Natural killer cell treated with Interleukin-12 subunit alpha and Interleukin-12 subunit beta and Interleukin-15 and Interleukin-18, amount 100 ng/mL, for 72 hours (primary cell): ENCODE measurements at places on chromosomes 7 and 10.

DNA sequence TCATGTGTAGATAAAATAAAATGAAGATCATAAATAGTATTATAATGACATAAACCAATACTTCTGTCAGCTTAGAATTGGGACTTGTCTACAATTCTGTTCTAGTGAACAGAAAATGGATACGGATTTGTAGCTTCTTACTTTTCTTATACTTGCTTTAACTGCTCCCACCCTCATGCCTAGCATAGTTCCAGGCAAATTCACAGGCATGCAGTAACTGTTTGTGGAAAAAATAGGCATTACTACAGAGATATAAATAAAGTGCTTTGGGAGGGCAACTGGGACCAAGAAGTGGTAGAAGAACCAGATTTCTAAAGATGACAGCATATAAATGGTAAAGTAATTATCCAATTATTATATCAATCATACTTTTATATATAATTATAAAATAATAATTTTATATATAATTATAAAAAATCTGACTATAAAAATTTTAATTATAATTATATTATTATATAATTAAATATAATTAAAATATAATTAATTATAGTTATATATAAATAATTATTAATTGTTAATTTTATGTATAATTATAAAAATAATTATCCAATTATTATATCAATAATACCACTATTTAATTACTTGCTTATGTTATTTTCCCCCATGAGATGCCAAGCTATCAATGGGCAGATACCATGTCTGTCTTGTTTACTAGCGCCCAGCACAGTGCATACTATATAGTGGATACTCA lies 144.1 kb downstream of the NOC3L start:
- no peak for DNase-seq

DNA sequence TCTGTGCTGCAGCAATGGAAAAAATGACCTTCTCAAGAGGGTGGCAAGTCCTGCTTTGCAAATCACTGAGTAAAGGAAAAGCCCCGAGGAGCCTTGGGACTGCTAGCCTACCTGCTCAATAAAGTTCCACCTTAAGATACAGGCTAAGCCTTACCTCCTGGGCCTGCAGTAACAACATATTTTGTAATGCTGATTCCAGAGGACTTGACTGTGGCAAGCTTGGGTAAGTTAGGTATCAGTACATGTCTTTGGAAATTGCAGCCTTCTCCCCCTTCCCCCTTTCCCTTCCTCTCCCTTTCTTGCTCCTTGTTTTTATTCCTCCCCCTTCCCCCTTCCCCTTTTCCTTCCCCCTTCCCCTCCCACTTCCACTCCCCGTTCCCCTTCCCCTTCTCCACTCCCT lies 126.2 kb downstream of the SORCS3 start:
- DNase-seq = no peak

DNA sequence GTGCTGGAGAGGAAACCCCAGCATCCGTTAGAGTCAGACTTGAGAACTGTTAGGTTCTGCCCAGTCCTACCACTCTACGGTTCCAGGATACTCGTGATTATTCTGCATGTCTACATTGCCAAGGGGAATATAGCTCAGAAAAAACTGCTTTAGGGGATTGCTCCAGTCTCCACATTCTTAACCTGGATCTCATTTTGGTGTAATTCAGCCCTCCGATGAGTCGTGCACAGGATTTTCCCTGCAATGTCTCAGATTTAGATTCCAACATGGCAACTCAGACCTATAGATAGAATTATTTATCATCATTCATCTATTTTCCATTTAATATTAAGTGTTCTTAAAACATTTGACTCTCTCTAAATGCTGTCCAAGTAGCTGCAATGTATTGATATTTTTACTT lies 121.1 kb upstream of the ZEB1 start:
- DNase-seq = no peak

- DNase-seq = no peak
Observed at GRCh38 chr10:114520453-114520852, 116.2 kb upstream of the AFAP1L2 start.

DNA sequence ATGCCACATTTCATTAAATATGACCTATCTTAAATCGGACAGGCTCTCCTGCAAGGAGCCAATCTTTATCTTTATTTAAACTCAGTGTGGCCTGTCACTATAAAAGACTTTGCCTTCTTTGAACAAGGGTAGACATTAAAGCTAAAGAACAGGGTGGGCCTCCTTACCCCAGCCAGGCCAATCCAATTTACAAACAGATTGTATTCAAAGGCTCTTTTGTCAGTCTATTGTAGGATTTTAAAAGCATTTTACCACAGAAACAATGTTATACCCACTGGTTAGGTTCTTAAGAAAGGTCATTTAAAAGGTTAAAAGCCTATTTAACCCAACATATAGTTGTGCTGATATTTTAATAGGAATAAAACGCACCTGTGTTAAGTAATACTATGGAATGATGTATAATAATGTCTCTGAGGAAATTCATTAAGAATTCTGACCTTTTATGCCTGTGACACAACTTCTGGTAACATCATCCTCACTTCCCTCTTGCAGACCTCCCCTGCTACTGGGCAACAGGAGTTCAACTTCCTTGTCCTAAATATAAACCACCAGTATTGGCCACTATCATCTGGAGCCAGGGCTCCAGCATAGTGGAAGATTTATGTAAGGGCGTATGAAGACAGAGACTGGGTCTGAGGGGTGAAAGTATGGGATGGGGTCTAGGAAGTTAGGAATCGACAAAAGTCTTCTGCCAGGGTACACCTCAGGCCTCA lies 32.5 kb downstream of the MTERF1 start:
- DNase-seq = no peak

DNA sequence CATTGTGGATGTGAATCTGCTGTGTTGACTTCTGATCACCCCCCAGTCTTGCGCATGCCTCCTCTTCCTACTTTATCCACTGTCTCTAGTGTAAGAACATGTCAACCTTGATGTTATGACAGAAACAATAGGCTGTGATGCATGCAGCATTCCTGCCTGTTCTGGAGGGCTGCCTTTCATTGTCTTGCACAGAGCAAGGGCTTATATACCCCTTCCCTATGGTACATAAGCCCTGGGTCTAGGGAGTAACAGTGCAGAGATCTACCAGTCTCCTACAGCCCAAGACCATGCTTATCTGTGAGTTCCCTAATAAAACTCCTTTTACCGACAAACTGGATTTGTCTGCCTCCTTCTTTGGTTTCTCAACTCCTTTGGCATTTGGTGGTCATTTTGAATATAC lies 177.0 kb upstream of the STK17A start:
- DNase-seq = no peak

- DNase-seq = no peak
Observed at GRCh38 chr7:99112097-99112496, 31.8 kb downstream of the SMURF1 start.

DNA sequence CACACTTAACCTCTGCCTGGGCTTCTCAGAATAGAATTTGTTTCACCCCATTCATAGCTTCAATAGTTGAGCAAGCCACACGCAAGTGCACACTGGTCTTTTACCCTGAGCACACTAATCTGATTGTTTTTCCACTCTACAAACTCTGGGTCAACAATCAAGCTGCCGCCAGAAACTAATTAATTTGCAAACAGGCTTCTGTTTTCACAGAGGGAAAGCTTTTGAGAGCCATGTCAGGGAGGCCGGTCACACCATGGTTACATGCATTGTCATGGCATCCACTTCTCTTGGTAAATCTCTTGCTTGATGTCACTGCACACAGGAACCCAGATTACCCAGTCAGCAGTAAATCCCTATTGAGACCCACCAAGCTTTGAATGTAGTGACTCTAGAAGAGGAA lies 154.2 kb downstream of the SEMA3A start:
- DNase-seq = no peak

- no peak for DNase-seq
Observed at GRCh38 chr7:152522571-152523067, 86.8 kb upstream of the KMT2C start.

- no peak for DNase-seq
Observed at GRCh38 chr7:30470163-30470770, 8.3 kb downstream of the NOD1 start.

DNA sequence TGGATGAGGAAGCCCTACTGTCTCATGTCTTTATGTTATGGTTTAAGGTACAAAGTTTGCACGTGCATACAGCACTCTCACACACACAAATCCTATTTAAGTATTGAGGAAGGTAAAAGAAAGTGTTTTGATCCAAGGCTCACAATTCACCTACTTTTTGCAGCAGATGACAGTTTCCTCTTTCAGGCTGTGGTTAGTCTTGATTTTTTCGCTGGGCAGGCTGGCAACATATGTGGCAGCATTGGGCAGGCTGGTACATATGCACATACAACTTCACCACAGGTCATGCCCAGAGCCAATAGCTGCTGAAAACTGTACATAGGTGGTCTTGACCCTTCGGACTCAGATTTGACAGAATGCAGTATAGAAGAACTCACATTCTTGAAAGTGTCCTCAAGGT lies 29.1 kb upstream of the SDHAF3 start:
- no peak for DNase-seq

DNA sequence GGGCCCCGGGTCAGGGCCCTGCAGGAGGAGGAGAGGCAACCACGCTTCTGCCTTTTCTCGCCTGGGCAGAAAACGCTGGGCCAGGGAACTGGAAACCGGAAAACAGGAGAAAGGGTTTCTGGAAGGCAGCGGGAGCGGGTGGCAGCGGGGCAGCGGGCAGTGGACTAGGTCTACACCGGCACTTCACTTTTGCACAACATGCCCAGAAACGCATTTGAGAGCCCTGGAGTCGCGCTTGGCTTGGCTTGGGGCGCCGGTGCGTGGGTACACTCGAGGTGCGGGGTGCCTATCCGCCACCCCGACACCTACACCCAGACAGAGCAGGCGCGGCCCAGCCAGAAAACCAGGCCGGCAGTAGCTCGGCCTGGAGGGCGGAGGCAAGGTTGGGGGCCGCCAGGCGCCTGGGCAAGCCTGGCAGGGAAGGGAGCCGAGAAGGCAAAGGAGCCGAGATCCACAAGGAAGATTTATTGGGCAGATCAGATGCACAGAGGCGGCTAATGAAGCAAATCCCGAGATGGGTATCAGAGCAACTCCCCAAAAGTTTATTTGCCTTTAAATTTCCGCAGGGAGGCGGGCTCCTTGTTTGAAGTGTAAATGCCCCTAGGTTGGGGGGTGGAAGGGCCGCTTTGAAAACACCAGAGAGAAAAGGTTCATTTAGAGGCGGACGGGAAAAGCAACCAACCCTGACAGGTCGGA lies 3.2 kb upstream of the PAX2 start:
- DNase-seq = no peak

DNA sequence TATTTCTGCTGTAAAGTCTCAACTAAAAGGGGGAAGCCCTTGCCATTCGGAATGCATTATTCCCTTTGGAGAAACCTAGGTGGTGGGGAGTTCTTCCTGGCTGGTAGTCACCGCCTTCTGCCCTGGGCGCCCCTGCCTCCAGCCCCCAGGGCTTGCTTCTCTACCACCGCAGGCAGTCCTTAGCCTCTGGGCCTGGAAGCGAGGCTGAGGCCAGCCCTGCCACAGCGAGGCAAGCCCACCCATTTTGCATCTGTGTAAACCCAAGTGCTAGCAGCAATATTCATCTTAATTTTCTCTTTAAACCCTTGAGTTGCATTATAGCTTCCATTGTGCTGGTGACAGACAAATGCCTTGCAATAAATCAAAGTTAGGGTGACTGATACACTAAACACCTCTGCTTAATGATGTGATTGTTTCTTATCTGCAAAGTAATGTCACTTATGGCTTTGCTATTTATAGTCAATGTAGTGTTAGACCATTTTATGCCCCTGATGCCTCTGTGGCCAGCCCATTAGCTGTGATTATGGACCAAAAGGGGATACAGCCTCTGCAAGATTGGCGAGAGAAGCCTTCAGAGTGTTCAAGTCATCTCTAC lies 26.2 kb upstream of the MGMT start:
- DNase-seq = no peak

DNA sequence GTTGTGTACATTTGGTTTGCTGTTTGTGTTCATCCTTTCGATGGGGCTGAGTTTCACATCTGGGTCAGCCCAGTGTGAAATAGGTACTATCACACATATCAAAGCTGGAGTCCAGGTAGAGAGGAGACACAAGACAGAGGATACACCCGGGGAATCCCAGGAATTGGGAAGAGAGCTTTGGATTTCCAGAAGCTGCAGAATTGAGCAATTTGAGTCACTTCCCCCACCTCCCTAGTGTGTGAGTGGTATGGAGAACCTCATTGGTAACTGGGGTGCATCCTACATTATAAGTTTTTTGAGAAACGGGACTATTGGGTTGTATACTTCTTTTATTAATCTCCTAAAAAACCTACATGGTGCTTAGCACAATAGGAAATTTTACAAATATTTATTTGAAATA lies 12.1 kb upstream of the PDSS1 start:
- DNase-seq = no peak

- no peak for DNase-seq
Observed at GRCh38 chr7:29434380-29434768, 129.3 kb upstream of the PRR15 start.

- DNase-seq = no peak
Observed at GRCh38 chr10:27986821-27987220, 12.1 kb downstream of the ODAD2 start.

DNA sequence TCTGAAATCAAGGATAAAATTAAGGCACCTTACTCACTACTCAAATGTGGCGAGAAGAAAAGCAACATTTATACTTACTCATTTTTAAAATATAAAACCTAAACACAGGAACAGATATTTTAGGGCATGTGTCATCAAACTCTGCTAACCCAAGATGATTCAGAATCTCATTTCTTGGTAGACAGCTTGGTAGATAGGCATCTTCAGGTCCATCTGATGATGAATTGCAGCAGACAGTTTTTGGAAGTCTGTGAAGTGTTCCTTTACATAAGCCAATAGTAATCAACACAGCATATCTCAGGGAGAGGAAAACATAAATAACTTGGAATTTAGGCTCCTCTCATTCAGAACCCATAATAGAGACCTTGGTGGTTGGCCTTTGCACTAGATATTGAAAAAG lies 3.4 kb downstream of the HIPK2 start:
- DNase-seq = no peak

DNA sequence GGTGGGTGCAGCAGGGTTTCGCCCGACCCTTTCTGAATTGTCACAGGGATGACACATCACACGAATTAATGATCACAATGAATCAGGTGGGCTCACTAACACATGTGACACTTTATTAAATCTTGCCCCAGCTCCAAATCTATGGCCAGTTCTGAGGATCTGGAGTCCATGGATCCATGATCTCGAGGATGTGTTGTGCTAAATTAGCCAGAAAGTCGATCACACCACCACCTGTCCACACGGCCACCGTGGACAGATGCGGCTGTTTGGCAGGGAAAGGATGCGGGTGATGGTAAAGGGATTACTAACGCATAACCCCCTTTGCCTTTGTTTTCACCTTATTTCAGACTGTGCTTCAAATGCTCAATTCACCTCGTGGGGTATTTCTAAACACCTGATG lies 96.4 kb downstream of the COBL start:
- no peak for DNase-seq

DNA sequence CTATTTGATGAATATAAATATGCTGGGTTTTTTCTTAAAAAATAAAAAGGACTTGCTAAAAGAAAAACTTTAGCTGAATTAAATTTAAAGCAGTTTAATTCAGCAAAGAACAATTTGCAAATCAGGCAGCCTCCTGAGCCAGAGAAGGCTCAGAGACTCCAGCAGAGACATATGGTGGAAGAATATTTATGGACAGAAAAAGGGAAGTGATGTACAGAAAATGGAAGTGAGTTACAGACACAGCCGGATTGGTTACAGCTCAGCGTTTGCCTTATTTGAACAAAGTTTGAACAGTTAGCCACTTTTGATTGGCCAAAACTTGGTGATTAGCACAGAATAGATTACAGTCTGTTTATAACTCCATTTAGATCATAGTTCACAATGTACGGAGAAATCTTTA lies 110.3 kb downstream of the GAD2 start:
- DNase-seq = no peak
